ENCODE measurements at places on chromosomes 12 and 14.

GRCh38 chr12:132103542-132104308, 40.4 kb downstream of the DDX51 start:
- DNase-seq = no peak

GRCh38 chr14:28305938-28306337, 460.6 kb upstream of the FOXG1 start:
- no peak for DNase-seq

GRCh38 chr12:25959071-25959961, 834 bp downstream of the RASSF8 start:
- no peak for DNase-seq

- DNase-seq = no peak
These were observed 33.3 kb downstream of the APAF1 start for GRCh38 chr12:98678236-98678945.

GRCh38 chr14:54226103-54226502, 170.7 kb upstream of the CDKN3 start:
- DNase-seq = no peak

- DNase-seq = no peak
These were observed 23.6 kb upstream of the UTP20 start for GRCh38 chr12:101256266-101256665.

GRCh38 chr12:58503731-58504130, 416.6 kb downstream of the LRIG3 start:
- no peak for DNase-seq

GRCh38 chr14:69712599-69713088, 54.3 kb upstream of the SRSF5 start:
- DNase-seq = peak; percentile 14

DNA sequence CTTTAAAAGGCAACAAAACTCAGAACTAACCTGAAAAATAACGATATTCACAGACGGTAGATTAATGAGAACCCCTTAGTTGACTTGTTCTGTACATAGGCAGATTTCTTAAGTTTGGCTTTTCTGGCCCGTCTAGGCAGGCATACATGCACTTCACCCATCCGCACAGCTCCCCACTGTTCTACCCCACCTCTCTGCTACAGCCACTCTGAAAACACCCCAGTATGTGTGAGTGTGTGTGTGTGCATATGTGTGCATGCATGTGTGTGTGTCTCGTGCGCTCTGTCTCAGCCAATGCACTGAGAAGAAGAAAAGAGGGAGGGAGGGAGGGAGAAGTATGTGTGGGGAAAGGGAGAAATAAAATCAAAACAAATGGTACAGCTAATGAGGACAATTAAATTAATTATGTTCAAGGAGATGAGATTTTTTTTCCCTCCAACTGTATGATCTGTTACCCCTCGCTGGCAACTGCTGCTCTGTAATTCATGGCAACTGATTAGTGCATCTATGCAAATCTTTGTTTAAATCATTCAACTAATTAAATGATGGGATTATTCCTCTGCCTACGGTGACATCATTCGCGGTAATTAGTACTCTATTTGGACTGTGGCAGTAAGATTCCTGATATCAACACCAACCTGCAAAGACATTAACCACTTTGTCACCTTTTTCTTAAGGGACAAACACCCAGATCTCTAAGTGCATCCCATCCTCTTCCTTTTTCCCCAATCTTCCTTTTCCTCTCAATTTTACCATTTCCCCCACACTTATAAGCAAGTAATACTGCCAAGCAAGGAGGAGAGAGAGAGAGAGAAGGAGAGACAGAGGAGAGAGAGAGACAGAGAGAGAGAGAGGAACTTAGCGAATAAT, 2.2 kb upstream of the LMO3 start:
- no peak for DNase-seq

GRCh38 chr14:31510222-31510621, 22.4 kb upstream of the GPR33 start:
- no peak for DNase-seq

DNA sequence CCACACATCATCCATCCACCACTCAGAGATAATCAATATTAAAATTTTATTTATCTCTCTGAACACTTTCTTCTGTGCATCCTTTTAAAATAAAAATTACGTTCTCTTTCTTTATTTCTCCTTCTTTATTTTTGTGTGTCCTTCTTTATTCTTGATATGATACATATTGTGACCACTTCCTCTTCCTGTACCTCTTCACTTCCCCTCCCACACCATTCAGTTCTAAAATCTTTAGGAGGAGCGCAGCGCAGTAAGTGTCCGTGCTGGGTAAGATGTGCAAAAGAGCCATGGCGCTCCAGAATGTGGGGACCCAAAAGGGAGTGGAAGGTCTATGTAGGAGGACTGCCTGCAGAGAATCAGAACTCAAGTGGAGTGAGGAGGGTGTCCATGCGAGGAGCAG, 256.7 kb downstream of the ITPR2 start:
- DNase-seq = no peak

DNA sequence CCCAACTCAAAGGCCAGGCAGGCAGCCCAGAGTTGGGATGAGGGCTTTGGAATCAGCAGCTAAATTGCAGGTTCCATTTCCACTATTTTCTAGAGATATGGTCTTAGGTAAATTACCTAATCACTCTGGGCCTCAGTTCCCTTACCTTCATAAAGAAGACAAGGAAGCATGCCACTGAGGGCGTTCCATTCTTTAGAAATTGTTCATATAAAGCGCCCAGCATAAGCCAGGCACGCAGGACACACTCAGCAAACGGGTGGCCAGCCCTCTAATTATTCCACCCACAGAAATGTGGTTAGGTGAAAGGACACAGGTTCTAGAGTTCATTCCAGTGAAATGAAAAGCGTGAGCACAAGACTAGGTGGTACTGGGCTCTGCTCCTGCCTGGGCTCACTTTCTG, 87.9 kb upstream of the BCL11B start:
- DNase-seq = no peak

- no peak for DNase-seq
These were observed 570 bp upstream of the MRPS35 start for GRCh38 chr12:27709932-27710591.

GRCh38 chr12:107635139-107635538, 50.5 kb upstream of the PWP1 start:
- no peak for DNase-seq

DNA sequence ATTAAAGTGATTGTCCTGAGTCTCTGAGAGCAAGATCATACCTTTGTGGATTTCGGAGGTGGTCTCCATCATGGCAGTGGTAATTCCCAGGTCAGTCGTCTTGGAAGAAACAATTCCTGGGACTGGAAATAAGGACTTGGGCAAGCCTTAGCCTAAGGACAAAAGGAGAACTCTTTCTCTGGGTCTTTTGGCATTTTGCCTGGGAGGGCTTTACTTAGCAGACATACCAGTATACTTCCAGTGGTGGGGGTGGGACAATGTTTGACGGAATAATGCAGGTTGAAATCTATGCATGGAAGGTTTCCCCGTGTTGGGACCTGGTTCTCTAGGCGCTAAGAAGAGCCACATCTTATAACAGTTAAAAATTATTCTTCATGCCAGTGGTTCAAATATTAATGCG, 70.4 kb upstream of the USP44 start:
- DNase-seq = no peak

DNA sequence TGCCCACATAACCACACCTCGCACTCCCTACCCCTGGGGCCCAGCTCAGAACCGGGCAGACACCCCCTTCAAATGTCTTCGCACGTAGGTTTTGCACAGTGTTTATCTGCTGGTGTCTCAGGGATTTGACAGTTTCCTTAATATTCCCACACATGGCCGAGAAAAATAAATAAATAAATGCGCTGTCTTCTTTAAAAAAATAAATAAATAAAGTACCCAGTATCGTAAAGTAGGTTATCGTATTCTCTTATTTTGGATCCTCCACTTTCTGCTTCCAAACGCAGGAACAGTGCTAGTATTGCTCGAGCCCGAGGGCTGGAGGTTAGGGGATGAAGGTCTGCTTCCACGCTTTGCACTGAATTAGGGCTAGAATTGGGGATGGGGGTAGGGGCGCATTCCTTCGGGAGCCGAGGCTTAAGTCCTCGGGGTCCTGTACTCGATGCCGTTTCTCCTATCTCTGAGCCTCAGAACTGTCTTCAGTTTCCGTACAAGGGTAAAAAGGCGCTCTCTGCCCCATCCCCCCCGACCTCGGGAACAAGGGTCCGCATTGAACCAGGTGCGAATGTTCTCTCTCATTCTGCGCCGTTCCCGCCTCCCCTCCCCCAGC, 710 bp upstream of the FOS start:
- no peak for DNase-seq

DNA sequence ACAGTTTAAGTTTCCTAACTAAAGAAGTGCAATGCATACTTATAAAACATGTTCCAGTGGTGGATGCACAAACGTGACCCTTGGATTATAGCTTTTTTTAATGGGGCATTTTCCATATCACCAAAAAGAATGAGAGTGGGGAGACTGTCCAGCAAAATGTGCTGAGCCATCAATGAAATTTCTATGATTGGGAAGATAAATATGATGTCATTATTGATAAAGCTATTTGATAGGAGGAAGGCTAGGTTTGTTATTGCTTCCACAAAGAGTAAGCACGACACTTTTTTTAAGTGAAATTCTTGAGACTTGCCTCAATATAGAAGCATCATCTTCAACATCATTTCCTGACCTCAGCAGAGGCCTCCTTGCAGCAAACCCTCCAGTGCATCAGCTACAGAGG, 174.6 kb upstream of the CLEC14A start:
- DNase-seq = no peak

DNA sequence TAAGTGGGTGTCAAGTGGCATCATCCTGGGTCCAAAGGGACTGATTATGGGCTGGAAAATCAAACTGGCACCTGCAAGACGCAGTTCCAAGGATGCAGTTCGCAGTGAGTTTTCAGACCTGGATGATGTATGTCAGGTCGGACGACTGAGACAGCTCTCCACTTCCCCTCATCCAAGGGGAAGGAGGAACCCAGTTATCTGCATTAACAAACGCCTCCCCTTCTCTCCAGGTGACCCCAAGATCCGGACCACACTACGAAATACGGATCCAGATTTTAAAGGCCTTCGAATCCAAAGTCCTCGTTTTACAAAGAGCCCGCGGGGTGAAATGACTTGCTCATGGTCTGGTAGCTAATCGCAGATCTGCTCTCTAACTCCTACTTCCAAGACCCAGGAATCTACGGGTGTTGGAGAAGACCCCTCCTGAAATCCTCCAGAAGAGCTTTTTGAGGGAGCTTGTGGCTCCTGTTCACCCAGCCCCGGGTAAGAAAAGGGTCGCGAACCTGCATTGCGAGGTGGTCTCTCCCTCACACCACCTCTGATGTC, 460 bp upstream of the SYNE2 start:
- DNase-seq = no peak

Data from DND-41 (cell line).